Activated naive CD4-positive, alpha-beta T cell treated with anti-CD3 and anti-CD28 coated beads, Interleukin-2, amount 50 U/mL, for 16 hours (primary cell): ENCODE measurements at places on chromosomes 16 and 17.

- no peak for DNase-seq
These were observed 14.2 kb upstream of the C17orf78 start for GRCh38 chr17:37361543-37361942.

GRCh38 chr16:61323456-61323855 is 712.8 kb downstream of the CDH8 start:
- no peak for DNase-seq

DNA sequence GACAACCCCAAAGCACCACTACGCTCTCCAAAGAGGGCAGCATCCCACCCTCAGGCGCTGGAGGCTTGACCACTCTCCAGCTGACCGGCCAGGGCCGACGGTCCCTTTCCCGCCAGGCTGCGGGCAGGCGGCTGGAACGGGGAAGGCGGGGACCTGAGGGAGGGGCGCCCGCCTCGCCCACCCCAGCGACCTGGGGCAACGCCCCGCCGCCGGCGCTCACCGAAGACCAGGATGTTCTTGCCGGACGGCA is 431 bp downstream of the DYNC1LI2 start:
- DNase-seq = peak; percentile 23

- no peak for DNase-seq
These were observed 22.1 kb upstream of the PVALEF start for GRCh38 chr17:81143200-81143527.

DNA sequence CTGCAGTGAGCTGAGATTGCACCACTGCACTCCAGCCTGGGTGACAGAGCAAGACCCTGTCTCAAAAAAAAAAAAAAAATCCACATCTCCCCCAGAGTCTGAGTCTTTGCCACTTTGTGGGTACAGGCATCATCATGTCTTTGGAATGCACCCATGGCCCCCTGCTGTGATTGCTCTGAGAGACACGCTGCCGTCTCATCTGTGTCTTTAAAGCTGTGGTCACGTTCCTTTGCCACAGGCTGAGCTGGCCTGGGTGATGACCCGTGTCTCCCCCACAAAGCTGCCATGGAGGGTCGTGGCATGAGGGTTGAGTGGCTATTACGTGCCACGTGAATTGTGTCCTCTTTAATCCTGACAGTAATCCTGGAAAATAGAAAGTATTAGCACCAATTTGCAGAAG is 20.2 kb downstream of the CRISPLD2 start:
- no peak for DNase-seq

GRCh38 chr17:21602176-21602575 is 90.1 kb upstream of the KCNJ18 start:
- DNase-seq = no peak

DNA sequence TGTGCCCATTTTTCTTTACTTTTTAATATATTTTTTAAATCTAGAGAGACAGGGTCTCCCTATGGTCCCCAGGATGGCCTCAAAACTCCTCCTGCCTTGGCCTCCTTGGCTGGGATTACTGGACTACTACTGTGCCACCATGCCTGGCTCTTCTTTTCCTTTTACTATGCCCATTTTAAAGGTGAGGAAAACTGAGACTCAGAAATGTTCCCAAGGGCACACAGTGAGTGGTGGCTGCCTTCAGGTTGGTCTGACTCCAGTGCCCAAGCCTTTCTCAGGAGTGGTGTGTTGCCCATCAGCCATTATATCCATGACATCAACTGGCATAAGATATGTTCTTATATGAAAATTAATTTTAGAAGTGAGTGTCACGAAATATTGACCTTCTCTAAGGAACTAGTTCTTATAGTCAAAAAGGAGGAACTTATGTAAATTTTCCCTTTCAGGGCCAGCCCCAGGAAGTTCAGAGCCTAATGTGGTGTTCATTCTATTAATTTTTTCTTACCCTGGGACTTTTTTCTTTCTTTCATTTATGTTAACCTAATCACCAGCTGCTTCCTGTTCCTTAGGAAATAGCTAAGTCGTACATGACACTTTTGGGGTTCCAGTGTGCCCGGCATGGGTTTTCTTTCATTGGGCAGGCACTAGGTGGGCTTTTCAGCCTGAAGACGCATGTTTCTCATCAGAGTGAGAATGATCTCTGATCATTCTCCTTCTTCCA is 17.9 kb upstream of the SPN start:
- DNase-seq = no peak

- DNase-seq = peak; percentile 23
These were observed 10.9 kb downstream of the COPS3 start for GRCh38 chr17:17269926-17270773.

GRCh38 chr17:77247048-77247541 is 106.3 kb downstream of the SEC14L1 start:
- peak; percentile 90 for DNase-seq

DNA sequence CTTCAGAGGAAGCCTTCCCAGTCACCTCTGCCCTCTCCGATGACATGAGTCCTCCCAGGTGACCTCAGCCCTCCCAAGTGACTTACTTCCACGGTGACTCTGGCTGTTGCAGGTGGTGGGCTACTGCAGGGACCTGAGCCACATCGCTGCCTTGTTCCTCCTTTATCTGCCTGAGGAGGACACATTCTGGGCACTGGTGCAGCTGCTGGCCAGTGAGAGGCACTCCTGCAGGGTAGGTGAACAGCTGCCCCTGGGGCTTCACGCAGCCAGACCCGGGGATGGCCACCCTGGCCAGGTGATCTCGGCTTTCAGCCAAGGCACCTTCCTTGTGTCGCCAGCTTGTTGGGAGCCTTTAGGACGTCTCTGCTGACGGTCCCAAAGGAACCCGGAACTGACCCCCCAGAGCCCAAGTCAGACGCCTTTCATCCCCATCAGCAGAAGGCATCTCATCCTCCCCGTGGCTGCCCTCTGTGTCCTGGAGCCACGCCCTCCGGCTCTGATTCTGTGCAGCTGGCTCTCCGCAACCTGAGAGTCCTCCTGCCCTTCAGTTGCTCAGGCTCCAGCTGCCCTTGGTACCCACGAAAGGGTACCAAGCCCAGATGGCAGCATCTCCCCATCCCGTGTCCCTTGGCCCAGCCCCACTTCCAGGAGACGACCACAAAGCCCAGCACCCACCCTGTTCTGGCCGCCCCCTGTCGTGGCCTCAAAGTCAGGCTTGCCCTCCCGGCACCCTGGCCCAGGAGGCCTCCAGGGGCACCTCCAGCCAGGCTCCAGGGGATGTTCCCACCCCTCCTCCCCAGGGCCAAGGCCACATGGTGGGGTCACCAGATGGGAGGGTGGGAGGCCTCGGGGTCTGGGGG is 81.7 kb downstream of the GOSR1 start:
- DNase-seq = no peak
